ENCODE measurements at places on chromosomes 12 and 14.

GRCh38 chr12:130074661-130075406 lies 87.4 kb upstream of the FZD10 start:
- DNase-seq = no peak

DNA sequence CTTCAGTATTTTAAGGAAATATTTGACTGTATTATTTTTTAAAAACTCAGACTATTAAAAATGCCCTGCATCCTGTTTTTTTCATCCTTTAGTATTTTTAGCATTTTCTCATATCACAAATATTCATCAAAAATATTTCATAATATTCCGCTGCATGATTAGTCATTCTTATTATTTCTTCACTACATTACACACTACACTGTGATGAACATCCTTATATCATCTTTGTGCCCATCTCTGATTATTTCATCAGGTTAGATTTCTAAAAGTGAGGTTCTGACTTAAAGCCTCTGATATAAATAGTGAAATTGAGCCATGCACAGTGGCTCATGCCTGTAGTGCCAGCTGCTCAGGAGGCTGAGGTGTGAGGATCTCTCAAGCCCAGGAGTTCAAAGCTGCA lies 8.1 kb downstream of the COCH start:
- no peak for DNase-seq

DNA sequence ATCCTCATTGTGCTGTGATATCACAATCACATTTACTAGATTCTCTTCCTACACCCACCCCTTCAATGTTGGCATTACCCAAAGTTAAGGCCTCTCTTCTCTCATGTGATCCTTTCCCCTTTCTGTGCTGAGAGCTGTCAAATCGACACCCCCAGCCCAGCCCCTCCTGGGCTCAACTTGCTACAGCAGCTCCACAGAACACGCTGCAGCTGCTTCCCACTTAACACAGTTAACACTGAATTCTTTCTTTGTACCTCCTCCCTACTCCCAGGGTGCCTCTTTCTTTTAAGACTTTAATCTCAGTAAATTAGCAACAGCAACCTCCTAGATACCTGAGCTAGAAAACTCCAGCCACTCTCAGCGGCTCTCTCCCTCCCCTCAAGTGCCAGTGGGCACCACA lies 17.8 kb downstream of the SPTB start:
- DNase-seq = no peak

GRCh38 chr14:56224229-56224628 lies 106.0 kb downstream of the PELI2 start:
- no peak for DNase-seq

GRCh38 chr12:79512068-79512467 lies 178.7 kb downstream of the PAWR start:
- no peak for DNase-seq

- no peak for DNase-seq
These were observed 16.4 kb downstream of the MANSC1 start for GRCh38 chr12:12333407-12334366.

DNA sequence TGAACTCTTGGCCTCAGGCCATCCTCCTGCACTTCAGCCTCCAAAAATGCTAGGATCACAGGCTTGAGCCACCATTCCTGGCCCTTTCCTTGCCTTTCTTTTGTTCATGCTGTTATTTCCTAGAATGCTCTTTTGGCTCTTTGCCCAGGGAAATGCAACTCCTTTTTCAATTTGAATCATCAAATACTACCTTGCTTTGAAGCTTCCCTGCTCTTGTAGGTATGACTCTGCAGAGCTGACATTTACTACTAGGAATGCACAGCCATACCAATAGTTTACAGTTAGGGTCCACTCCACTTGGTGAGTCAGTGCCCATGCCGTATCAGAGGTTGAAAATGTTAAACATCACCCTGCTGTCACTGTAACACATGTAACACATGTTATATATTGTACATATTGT lies 107.0 kb upstream of the CRY1 start:
- no peak for DNase-seq

GRCh38 chr12:20099395-20100183 lies 268.7 kb upstream of the PDE3A start:
- DNase-seq = no peak

DNA sequence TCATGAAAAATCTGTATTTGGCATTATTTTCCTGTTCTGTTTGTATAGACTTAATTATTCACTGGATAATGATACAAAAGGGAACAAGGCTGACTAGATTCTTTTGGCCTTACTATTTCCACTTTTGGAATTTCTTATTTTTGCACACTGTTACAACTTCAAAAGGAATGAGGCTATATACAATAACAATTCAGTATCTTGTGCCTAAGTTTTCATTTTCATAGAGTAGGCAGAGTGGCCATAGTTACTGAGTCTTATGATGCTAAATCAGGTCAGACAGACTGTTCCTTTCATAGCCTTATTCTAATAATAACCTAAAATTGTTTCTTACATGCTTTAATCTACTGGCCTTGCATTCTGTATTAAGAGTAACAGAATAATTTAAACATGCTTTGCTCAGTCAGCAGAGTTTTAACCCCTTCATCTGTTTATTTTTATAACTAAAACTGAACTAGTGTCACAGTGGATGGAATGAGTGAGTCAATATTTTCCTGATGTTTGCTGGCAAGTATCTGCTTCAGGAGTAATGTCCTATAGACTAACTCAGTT lies 10.5 kb downstream of the TTC8 start:
- DNase-seq = no peak

DNA sequence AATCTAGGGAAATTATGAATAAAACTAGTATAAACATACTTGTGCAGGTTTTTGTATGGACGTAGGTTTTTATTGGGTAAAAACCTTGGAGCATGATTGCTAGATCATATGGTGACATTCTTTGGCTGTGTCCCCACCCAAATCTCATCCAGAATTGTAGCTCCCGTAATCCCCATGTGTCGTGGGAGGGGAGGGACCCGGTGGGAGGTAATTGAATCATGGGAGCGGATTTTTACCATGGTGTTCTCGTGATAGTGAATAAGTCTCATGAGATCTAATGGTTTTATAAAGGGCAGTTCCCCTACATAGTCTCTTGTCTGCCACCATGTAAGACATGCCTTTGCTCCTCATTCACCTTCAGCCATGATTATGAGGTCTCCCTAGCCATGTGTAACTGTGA lies 120.9 kb downstream of the FOXA1 start:
- no peak for DNase-seq

DNA sequence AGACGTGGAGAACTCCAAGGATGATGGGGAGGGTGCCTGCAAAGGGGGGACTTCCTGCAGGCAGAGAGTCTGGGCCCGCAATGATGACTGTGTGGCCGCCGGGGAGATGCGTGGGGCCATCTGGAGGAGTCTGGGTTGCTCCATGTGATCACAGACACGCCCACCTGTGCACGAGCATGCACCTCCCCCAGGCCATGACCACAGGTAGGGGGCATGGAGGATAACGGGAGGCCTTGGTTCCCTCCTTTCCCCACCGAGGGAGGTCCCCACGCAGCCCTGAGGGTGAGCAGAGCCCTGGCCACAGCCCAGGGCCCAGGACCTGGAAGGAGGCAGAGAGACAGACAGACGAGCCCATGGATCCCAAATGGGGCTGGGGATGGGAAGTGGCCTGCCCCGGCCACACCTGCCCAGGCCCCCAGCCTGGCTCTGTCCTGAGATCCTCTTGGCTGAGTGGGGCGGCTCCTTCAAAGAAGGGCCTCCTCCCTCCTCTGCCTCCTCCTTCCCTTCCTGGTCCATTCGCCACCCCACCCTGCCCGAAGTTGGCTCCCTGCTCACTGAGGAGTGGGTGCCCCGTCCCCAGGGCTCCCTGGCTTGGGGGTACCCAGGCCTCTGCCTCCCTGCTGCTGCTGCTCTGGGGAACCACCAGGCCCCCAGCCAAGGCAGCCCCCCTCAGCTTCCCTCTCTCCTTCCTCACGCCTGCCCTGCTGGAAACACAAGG lies 138.2 kb downstream of the CALM1 start:
- no peak for DNase-seq

GRCh38 chr12:20487519-20487918 lies 119.2 kb downstream of the PDE3A start:
- DNase-seq = no peak

- no peak for DNase-seq
These were observed 32.4 kb downstream of the FERMT2 start for GRCh38 chr14:52918486-52918885.

- DNase-seq = no peak
These were observed 40.5 kb downstream of the GALC start for GRCh38 chr14:87952307-87953094.

DNA sequence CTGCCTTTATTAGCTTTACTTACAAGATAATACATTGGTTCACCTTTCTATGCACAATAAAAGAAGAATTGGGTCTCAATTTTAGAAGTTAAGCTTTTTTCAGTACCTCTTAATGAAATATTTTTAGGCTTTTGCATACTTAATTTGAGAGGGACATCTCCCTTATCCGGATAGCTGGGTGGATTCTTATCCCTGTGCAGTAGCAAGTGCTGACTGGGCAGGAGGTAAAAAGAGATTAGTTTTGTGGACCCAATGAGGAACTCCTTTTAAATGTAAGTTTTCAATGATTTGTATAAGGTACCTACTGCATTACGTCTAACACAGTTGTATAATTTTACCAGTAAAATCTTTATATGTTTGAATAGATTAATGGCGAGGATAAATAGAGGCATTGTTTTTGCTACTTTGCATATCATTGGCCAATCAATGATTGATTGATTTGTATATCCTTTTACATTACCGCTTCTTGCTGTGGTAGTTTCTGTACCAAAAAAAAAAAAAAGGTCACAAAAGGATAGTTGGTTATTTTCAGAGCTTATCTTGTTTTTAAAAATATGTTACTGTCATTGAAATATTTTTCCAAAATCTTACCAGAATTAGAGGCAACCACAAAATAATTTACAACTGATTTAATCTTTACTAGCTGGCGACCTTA lies 2.2 kb downstream of the CPSF6 start:
- no peak for DNase-seq

DNA sequence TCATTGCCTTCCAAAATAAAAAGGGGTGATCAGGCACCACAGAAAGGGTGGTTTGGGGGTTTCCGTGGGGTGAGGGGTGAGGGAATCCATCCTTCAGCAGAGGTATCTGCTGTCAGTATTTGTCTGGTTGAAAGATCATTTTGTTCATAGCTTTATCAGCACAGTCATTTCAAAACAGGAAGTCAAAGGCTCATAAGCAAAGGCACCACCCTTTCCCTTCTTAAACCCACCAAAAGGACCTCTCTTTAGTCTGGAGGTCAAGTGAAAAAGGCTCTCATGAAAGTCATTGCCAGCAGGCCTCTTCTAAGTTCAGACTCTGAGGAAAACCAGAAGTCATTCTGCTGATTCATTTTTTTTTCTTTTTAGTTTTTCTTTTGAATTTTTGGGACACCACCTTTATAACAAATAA lies 6.2 kb downstream of the CHST11 start:
- DNase-seq = peak; percentile 10
